ENCODE measurements at places on chromosomes 13 and 19.

- H3K4me1 ChIP-seq: no peaks in the 10 kb centered on the region
- no peaks in the 10 kb centered on the region for H3K27me3 ChIP-seq
- peak; percentile 53 for DNase-seq
- H3K4me3 ChIP-seq: peak overlapping the region; percentile 18
- H3K27ac ChIP-seq: no peak overlapping the region
Measured at GRCh38 chr19:1513499-1514294, 878 bp upstream of the ADAMTSL5 start.

- H3K27me3 ChIP-seq: no peaks in the 10 kb centered on the region
- H3K27ac ChIP-seq: no peak overlapping the region
- DNase-seq: no peak
- no peaks in the 10 kb centered on the region for H3K36me3 ChIP-seq
Measured at GRCh38 chr19:52566588-52566987, 3.5 kb upstream of the ZNF701 start.

- no peaks in the 10 kb centered on the region for H3K27me3 ChIP-seq
- no peak overlapping the region for H3K27ac ChIP-seq
- DNase-seq: no peak
- H3K4me3 ChIP-seq: no peak overlapping the region
- no peaks in the 10 kb centered on the region for H3K4me1 ChIP-seq
Measured at GRCh38 chr13:43129066-43129465, 105.7 kb downstream of the DNAJC15 start.

- no peak overlapping the region for H3K4me3 ChIP-seq
- H3K4me1 ChIP-seq: no peaks in the 10 kb centered on the region
- DNase-seq: no peak
- no peak overlapping the region for H3K27ac ChIP-seq
Measured at GRCh38 chr19:13652810-13653590, 111.3 kb upstream of the MRI1 start.

- no peaks in the 10 kb centered on the region for H3K36me3 ChIP-seq
- H3K27me3 ChIP-seq: no peaks in the 10 kb centered on the region
- DNase-seq: no peak
- H3K27ac ChIP-seq: no peak overlapping the region
- H3K4me3 ChIP-seq: no peak overlapping the region
Measured at GRCh38 chr13:98780451-98780850, 28.0 kb upstream of the SLC15A1 start.

- no peaks in the 10 kb centered on the region for H3K36me3 ChIP-seq
- H3K4me1 ChIP-seq: peaks cover 6% of the 10 kb centered on the region
- no peaks in the 10 kb centered on the region for H3K27me3 ChIP-seq
- no peak overlapping the region for H3K27ac ChIP-seq
- DNase-seq: no peak
Measured at GRCh38 chr13:36158611-36159010, 27.4 kb upstream of the DCLK1 start.

- no peak overlapping the region for H3K4me3 ChIP-seq
- H3K27me3 ChIP-seq: no peaks in the 10 kb centered on the region
- no peaks in the 10 kb centered on the region for H3K4me1 ChIP-seq
- no peak overlapping the region for H3K27ac ChIP-seq
Measured at GRCh38 chr19:47786566-47786965, 8.1 kb downstream of the SELENOW start.

DNA sequence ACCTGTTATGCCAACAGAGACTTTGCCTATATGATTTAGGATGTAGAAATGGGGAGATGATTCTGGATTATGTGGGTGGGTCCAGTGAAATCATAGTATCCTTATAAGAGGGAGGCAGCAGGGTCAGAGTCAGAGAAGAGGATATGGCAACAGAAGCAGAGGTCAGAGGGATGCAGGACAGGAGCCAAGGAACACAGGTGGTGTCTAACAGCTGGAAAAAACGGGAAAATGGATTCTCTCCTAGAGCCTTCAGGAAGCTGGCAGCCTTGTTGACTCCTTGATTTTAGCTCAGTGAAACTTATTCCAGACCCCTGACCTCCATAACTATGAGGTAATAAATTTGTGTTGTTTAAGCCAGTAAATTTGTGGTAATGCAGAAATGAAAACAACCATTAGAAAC lies 28.8 kb upstream of the OXGR1 start:
- H3K4me1 ChIP-seq: no peaks in the 10 kb centered on the region
- no peak for DNase-seq
- H3K27me3 ChIP-seq: no peaks in the 10 kb centered on the region
- H3K27ac ChIP-seq: no peak overlapping the region

GRCh38 chr13:30832845-30833332 lies 73.2 kb upstream of the MEDAG start:
- H3K4me1 ChIP-seq: no peaks in the 10 kb centered on the region
- no peak overlapping the region for H3K4me3 ChIP-seq
- peak; percentile 95 for DNase-seq
- H3K36me3 ChIP-seq: no peaks in the 10 kb centered on the region
- no peaks in the 10 kb centered on the region for H3K27me3 ChIP-seq
- no peak overlapping the region for H3K27ac ChIP-seq

DNA sequence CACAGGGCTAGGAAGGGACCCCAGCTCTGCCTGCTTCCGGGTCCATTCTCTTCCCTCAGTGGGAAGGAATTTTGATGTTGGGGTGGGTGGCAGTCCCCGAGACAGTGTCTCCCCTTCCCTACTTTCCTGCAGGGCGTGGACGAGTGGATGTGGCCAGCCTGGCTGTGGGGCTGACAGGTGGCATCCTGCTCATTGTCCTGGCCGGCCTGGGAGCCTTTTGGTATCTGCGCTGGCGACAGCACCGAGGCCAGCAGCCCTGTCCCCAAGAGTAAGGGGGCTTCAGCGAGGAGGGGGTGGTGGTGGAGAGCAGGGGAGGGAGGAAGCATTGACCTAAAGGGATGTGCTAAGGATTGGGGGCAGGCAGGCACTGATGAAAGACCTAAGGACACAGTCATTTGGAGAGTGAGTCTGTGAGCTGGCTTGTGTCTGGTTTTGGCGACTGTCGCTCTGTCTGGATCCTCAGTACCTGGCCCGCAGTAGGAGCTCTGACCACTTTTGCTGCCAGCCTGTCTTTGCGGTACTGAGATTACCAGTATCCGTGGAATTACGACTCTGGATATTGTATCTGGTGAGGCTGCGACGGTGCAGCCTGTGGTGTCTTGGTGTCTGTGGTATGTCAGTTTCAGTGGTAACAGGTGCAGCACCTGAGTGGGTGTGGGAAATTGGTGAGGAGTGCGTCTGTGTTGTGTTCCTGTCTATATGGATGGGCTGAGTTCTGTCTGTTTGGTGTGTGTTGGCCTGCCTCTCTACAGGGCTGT lies 2.4 kb upstream of the PRR12 start:
- no peak overlapping the region for H3K4me3 ChIP-seq
- H3K27ac ChIP-seq: no peak overlapping the region
- peak; percentile 29 for DNase-seq
- no peaks in the 10 kb centered on the region for H3K4me1 ChIP-seq
- no peaks in the 10 kb centered on the region for H3K36me3 ChIP-seq
- no peaks in the 10 kb centered on the region for H3K27me3 ChIP-seq

DNA sequence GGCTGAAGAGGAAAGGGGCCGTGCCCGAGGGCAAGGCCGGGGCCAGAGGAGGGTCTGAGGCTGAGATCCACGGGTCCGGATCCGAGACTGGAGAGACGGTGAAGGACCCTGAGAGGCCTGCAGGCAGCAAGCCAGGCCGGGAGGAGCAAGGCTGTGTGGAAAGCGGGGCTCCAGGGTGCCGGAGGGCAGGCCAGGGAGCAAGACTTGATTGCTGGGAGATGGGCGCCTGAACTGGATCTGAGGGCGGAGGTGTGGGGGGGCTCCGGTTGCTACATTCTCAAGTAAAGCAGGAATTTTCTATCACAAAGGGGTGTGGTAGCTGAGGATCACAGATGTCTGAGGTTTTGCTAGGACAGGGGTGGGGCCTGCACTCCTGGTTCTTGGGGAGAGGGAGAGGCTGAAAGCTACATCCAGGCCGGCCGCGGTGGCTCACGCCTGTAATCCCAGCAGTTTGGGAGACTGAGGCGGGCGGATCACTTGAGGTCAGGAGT lies 3.8 kb downstream of the MAMSTR start:
- H3K4me1 ChIP-seq: no peaks in the 10 kb centered on the region
- H3K36me3 ChIP-seq: no peaks in the 10 kb centered on the region
- no peak overlapping the region for H3K27ac ChIP-seq
- DNase-seq: peak; percentile 78

DNA sequence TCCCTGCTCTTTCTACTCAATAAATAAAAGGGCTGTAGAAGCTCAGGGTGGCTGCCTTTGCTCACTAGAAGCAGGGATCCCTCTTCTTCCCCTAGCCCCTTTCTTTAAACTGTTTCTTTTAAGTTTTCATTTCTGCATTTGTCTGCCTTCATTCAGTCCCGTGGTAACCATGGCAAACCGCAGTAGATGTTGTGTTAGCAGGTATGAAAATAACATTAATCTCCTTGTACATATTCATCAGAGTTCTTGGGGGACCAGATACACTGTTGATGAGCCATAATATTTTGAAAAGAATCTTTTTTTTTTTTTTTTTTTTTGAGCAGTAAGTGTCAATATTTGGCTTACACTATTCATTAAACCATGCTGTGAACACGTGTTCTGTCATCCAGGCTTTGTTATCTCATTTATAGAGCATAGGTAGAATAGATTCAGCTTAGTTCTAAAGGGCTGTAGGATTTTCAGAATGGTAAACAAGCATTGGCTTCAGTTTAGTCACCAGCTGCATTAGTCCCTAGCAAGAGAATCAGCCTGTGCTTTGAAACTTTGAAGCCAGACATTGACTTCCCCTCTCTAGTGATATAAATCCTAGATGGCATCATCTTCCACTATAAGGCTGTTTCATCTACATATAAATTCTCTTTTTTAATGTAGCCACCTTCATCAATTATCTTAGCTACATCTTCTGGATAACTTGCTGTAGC lies 59.4 kb upstream of the SPRY2 start:
- DNase-seq: no peak
- H3K4me1 ChIP-seq: no peaks in the 10 kb centered on the region
- H3K4me3 ChIP-seq: no peak overlapping the region
- no peaks in the 10 kb centered on the region for H3K27me3 ChIP-seq

- no peaks in the 10 kb centered on the region for H3K4me1 ChIP-seq
- H3K36me3 ChIP-seq: peaks cover 19% of the 10 kb centered on the region
- H3K27ac ChIP-seq: no peak overlapping the region
Measured at GRCh38 chr19:55594996-55595545, 4.2 kb downstream of the FIZ1 start.

DNA sequence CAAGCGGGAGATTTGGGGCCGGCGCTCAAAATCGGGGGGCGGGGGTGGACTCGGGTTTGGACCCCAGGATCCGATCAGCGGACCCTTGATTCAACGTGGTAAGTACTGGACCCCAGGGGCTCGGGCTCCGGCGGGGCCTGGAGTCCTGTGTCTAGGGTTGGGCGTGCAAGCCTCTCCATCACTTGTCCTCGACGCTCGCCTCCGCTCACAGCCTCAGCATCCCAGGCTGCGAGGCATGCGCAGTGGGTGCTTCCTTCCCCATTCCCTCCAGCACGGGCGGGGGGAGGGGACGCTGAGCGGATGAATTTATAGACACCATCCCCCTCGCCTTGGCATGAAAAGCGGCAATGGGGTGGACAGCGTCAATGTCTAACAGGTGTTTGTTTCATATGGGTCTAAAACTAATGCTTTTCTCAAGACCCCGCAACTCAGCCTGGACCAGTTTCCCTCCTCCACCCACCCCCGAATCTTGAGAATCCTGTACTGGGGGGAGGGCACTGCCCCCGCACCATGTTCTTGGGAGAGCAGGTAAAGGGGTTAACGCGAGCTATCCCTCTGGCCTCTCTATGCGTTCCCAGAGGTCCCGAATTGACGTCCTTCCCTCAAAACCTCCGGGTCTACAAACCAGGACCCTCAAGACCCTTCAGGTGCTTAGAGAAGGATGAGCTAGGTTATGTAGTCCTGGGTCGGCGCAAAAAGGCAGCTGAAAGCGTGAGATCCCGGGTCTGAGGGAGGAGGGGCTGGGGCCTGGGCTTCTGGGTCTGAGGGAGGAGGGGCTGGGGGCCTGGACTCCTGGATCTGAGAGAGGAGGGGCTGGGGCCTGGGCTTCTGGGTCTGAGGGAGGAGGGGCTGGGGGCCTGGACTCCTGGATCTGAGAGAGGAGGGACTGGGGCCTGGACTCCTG lies 579 bp downstream of the CPT1C start:
- H3K27ac ChIP-seq: no peak overlapping the region
- no peaks in the 10 kb centered on the region for H3K36me3 ChIP-seq
- H3K4me3 ChIP-seq: peak overlapping the region; percentile 51
- no peaks in the 10 kb centered on the region for H3K27me3 ChIP-seq

DNA sequence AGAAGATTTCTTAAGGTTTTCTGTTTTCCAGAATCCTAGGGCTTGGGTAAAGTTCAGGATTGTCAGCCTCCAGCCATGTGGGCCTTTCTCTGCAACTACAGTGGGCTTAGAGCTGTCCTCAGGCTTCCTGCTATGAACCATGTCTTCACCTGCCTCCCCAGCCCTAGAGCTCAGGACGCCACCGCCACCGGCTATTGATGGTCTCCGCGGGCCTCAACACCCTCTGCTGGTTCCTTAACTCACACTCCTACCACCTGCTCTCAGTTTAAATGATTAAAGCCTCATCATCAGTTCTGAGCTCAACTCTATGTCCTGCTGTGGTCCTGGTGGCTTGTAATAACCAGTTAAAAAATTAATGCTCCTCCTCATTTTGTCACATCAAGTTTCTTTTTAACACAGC lies 221.0 kb downstream of the EFNB2 start:
- no peak overlapping the region for H3K4me3 ChIP-seq
- H3K27ac ChIP-seq: no peak overlapping the region
- no peaks in the 10 kb centered on the region for H3K27me3 ChIP-seq

GRCh38 chr13:110454227-110454859 lies 107.2 kb downstream of the RAB20 start:
- no peak for DNase-seq
- no peak overlapping the region for H3K27ac ChIP-seq
- no peaks in the 10 kb centered on the region for H3K4me1 ChIP-seq
- no peak overlapping the region for H3K4me3 ChIP-seq

DNA sequence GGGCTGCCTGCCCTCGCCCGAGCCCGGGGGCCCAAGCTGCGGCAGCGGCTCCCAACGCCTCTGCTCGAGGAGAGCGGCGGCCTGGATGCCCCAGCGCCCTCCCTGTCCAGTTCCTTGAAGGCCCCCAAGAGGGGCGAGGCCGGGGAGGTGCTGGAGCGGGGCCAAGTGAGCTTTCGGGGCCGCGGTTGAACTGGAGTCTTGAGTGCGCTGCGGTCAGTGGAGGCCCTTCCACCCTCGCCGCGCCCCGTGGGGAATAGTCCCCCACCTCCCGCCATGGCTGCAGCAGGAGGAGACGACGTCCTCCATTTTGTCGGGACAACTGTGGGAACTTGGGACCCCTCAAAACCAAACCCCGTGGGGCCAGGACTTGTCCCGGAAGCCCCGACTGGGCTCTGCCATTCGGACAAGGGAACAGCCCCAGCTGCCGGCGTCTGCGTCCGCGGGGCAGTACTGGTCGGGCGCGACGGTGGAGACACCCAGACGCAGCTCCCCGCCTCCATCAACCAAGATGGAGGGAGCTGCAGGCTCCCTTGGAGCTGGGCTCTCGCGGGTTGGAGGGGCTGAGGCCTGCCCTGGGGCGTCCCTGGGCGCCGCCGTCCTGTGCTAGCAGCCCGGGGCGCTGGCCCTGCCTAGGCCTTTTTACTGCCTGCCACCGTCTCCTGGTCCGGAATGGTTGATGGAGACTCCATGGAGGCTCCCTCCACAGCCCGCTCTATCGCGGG lies 736 bp upstream of the ZMYM5 start:
- peak overlapping the region; percentile 100 for H3K27ac ChIP-seq
- peaks cover 12% of the 10 kb centered on the region for H3K4me1 ChIP-seq
- no peaks in the 10 kb centered on the region for H3K36me3 ChIP-seq
- peak overlapping the region; percentile 47 for H3K4me3 ChIP-seq

- no peaks in the 10 kb centered on the region for H3K27me3 ChIP-seq
- no peak for DNase-seq
- no peak overlapping the region for H3K4me3 ChIP-seq
- no peak overlapping the region for H3K27ac ChIP-seq
- H3K4me1 ChIP-seq: no peaks in the 10 kb centered on the region
Measured at GRCh38 chr13:99426426-99426825, 74.8 kb upstream of the TM9SF2 start.

Measured in pancreas (tissue), 10 donors.